ENCODE measurements at places on chromosomes 4 and X.

DNA sequence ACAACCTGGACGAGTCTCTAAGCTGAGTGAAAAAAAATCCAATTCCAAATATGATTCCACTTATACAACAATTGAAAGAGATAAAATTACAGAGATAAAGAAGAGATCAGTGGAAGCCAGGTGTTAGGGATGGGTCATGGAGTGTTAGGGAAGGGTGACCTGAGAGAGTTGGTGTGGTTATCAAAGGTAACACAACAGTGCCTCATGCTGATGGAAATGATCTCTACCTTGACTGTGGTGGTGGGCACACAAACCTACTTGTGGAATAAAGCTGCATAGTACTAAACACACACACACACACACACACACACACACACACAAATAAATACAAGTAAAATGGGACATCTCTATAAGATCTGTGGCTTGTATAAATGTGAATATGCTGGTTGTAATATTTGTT, 26.0 kb downstream of the BEND2 start:
- DNase-seq, result no peak

- DNase-seq, result peak; percentile 68
Observed at GRCh38 chrX:46965125-46965758, 53.0 kb downstream of the JADE3 start.

- DNase-seq, result peak; percentile 59
Observed at GRCh38 chrX:68822641-68823410, 6.0 kb upstream of the EFNB1 start.

DNA sequence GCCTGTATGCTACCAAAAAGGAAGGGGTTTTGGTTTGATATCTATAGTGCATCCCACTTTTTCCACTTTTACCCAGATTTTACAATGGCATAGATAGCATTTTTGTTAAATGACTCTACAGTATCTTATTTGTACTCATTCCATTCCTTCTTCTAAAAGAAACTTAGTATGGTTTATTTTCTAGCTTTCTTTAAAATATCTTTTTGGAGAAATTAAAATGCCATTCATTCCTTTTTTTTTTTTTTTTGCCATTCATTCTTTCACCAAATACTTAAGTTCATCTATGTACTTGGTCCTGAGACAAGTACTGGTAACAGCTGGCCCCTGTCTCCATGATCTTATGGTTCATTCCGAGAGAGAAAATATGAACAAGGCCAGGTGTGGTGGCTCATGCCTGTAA, 49.1 kb downstream of the MID1 start:
- peak; percentile 57 for DNase-seq

DNA sequence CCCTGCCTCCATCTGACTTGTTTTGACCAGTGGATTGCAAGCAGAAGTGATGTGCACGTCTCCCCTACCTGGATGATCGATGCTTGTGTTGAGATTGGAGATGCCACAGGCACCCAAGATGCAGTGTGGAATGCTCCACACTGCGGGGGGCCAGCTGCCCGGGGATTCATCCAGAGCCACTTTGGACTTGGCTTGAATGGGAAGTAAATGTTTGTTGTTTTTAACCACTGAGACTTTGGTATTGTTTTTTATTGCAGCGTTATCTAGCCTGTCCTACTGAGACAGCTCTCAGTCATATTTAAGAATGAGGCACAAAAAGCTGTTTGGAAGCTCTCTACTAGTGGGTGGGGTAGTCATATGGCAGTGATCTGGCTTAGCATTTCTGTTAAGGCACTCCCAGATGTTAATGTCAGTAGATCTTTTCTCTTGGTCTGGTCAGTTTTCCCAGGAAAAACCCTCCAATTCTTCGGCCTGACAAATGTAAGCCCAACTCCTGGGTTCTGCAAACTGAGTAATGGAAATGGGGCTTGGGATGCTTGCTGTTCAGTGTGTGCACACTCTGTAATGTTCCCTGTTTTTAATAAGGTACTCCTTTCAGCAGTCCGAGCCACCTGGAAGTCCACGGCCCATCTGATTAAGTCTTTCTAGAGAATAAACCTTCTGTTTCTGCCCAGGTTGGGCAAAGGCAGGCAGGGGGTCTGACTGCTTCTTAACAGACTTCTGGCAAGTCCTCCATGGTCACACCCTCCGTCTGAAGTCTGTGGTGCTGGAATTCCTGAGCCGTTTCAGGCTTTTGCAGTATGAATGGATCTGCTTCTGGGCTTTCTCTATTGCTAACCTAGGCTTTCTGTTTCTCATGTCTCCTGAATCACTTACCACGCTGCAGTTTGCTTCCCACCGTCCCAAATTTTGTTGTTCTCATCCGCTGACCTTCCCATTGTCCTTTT, 74.8 kb downstream of the WWC2 start:
- DNase-seq, result peak; percentile 76

DNA sequence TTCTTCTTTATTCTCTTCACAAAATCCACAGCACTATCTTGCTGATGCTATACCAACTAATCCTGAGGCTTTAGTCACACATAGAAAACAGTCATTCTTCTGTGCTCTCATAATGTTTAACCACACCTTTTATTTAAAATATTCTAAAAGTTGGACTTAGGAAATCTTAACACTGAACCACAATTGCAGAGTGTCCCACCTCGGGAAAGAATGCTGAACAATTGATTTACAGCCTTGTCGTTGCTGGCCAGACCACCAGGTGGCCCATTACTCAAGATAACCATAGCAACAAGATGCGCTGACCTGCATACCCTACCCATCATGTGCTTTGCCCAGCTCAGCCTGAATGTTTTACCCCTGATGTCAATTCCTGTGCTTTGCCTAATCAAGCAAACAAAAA, 100.8 kb downstream of the ARSJ start:
- peak; percentile 78 for DNase-seq

DNA sequence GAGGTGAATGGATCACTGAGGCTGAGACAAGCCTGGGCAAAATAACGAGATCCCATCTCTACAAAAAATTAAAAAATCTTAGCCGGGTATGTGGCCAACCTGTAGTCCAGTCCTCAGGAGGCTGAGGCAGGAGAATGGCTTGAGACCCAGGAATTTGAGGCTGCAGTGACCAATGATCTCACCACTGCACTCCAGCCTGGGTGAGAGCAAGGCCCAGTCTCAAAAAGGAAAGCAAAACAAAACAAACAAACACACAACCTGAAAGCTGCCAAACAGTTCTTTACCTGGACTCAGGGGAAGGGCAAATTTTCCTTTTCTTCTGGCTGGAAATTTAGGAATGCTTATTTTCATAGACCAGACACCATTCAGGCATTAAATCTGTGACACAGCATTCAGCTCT, 163.1 kb upstream of the FAT1 start:
- no peak for DNase-seq

DNA sequence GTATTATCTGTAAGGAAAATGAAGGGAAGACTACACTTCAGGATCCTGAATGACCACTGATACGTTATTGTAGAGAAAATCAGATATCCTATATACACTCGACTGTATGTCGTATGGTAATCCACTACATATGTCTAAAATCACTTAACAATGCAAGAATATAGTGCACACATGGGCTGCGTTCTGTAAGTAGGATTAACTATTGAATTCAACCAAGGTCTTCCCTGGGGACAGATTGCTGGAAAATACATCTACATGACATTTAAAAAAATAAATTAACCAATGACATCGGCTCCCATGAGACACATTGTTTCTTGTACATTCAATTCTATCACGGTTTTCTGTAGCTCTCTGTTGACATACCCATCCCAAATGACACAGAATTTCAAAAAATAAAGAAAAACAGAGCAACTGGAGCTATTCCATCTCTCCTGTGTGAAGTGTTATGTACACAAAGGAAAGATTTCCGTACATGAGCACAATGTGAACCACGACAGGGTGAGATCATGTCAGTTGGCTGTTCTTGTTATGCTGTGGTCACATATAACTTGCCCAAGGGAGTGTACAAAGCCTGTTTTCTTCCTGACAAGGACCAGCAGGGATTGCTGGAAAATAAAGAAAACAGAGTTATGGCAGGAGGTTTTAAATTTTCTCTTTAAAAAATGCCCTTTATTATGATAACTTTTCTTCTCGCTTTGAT, 6.1 kb downstream of the ENOX2 start:
- peak; percentile 40 for DNase-seq

DNA sequence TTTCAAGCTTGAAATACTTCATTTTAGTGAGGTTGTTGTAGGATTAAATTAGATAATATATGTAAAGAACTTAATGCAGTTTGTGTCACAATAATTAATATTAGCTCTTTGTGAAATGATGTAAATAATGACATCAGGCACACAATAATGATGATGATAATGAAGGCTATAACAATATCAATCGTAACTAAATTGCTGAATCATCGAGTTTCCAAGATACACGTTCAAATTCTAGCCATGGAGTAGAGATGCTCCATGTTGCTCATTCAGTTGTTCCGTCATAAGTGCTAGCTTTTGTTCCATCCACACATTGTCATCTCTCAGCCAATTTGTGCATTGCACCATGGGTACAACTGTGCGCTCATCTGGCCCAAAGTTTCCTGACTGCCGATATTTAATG, 83.1 kb downstream of the CPXCR1 start:
- DNase-seq, result no peak

- no peak for DNase-seq
Observed at GRCh38 chr4:4507923-4508322, 33.9 kb downstream of the STX18 start.

DNA sequence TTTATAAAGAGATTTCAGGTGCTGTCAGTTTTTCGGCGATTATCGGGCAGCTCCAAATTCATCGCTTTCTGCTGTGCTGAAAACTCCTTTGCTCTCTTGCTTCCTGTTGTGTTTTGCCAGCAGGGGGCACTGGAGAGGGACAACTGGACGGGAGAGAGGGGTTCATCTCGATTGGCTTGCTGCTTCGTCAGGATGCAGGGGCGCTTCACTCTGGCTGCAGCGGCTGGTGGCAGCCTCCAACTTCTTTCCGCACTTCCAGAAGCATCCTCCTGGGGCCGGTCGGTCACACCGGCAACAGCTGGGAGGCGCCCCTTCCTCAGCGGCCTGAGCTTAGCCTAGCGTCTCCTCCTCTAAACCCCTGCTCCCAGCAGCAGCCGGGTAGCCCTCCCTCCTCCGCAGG, 29.5 kb downstream of the MSL3 start:
- DNase-seq, result peak; percentile 50

- peak; percentile 54 for DNase-seq
Observed at GRCh38 chr4:62881901-62882300, 1527.3 kb downstream of the TECRL start.

GRCh38 chr4:111213531-111213930, 590.7 kb upstream of the PITX2 start:
- DNase-seq, result no peak

DNA sequence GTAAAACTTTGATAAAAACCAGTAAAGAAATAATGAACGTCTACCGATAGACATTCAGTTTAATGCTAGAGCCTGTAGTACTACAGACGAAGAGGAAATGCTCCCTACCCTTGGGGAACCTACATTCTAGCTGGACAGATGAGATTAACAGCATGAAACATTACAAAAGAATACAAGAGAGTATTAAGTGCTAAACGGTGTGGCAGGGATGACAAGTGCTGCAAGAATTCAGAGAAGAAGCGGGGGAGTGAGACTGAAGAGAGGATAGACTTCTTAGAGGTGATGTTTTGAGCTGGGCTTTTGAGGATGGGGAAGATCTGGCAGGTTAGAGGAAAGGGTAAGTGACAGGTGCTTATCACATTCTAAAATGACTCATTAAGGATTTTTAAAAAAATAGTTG, 52.6 kb upstream of the ESX1 start:
- DNase-seq, result peak; percentile 53

GRCh38 chr4:3671571-3672464, 94.4 kb upstream of the ADRA2C start:
- peak; percentile 26 for DNase-seq

GRCh38 chrX:110265661-110266060, 52.2 kb downstream of the AMMECR1 start:
- no peak for DNase-seq

GRCh38 chrX:65587616-65588526, 53.3 kb upstream of the LAS1L start:
- DNase-seq, result peak; percentile 80

DNA sequence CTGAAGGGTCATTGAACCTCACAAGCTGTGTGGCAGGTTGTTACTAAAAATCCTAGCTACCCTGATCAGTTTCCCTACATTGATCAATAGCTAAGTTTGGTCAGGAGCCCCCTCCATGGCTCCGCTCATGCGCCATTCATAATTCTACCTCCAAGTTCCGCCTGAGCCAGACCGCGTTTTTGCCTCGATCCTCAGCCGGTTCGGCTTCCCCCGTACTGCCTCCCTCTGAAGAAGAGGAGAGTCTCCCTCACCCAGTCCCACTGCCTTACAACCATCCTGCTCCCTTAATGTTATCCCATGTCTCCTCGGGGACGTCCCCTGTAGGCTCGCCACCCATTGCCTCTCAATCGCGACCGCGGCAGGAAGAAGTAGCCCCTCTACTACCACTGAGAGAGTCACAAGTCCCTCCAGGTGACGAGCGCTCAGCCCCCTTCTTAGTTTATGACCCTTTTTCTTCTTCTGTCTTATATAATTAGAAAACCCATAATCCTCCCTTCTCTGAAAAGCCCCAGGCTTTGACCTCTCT, 158.2 kb downstream of the DEFB131A start:
- no peak for DNase-seq

- peak; percentile 61 for DNase-seq
Observed at GRCh38 chr4:180028682-180029081, 2214.5 kb upstream of the TENM3 start.

- no peak for DNase-seq
Observed at GRCh38 chr4:7941965-7942496, 2.4 kb upstream of the AFAP1 start.

DNA sequence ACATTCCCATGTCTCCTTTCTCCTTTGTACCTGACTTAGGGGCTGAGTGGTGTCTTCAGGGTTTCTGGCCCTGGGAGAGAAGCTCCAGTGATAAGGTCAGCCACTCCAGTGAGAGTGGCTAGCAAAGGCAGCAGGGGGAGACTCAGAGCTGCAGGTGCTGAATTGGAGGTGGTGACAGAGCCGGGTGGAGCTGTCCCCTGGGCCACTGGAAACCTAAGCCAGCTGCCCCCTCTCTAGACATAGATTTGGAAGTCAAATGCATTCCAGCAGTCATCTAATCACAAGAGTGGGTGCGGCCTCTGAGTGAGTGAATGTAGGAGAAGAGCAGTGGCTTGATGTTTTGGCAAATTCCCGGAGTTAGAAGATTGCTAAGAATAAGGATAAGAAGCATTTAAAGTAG, 28.5 kb downstream of the TRIM2 start:
- DNase-seq, result no peak

DNA sequence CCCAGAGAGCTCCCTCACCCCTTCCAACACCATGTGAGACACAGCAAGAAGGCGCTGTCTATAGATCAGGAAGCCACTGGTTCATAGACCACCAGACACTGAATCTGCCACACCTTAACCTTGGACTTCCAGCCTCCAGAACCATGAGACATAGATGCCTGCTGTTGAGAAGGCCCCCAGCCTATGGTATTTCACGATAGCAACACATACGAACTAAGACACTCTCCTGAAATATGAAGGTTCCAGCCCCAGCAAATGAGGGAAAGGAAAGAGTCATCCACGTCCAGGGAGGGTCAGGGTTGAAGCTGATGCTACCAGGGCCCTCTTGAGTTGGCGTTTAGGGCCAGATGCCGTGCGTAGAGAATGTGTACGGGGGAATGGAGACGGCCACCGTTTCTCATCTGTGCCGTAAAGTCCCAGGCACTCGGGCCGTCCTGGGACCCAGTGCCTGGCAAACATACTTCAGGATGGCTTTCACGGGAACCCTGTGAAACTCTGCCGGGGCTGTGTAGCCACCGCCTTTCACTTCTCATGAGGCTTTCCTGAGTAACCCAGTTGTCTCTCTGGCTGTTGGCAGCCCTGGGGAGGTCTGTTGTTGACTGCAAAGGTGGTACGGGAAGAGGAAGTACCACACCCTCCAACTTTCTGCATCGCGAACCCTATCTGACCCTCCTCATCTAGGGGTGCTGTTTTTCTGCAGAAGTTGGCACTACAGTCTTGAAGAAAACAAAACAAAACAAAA, 17.7 kb upstream of the P2RY8 start:
- no peak for DNase-seq

GRCh38 chrX:39972340-39972739, 125.4 kb downstream of the BCOR start:
- DNase-seq, result peak; percentile 18

Data from fibroblast of lung (primary cell).